ENCODE measurements at places on chromosomes 7 and 10.

DNA sequence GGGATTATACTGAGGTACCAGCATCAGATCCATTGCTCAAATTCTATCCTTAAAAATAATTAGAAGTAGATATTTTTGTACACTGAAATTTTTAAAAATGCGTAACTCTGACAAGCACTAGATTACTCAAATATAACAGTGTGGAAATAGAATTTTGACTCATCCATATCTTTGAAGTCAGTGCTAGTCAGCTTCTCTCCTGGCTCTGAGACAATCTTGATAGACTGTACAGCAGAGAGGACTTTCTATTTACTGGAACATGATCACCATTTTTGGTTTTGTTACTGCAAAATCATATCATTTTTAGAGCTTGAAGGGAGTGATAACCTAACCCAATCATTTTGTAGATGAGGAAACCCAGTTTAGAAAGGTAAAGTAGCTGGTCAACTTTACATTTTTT lies 195.0 kb downstream of the MTERF1 start:
- no peak for DNase-seq

DNA sequence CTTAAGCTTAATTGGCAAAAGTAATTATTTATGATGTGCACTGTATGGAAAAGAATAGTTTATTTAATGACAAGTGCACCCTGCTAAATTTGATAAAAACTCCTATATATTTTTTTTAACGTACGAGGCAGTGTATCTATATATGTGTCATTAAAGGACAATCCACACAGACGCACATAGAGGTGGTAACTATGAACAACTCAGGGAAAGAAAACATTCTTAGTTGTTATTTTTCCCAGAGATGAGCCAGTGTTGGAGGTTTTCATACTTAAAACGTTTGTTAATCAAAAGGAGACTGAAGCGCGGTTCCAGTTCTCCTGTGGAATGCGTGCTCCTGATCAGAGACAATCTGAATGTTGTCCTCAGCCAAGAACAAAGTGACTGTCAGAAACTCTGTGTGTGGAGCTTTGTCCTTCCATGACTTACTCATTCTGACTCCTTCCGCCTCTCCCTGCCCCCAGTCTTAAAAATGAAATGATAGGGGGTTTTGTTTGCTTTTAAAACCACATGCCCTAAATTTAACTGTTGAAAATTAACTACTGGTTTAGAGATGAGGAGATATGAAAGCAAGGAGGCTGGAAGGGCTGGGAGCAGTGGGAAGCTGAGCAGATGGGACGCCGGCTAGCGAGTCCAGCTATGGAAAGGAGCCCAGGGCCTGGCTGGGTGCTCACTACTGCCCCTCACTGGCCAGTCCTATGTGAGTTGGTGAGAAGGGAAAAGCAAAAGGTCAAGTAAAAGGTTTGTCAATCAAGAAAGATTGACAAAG lies 99.6 kb downstream of the SVIL start:
- DNase-seq, result no peak

GRCh38 chr10:35079763-35080162 lies 10.4 kb downstream of the CUL2 start:
- DNase-seq, result no peak

GRCh38 chr10:59698326-59698725 lies 11.3 kb downstream of the SLC16A9 start:
- DNase-seq, result no peak

GRCh38 chr7:155184923-155185322 lies 112.8 kb upstream of the INSIG1 start:
- DNase-seq, result no peak

GRCh38 chr10:9685596-9685995 lies 1332.1 kb upstream of the CELF2 start:
- no peak for DNase-seq

DNA sequence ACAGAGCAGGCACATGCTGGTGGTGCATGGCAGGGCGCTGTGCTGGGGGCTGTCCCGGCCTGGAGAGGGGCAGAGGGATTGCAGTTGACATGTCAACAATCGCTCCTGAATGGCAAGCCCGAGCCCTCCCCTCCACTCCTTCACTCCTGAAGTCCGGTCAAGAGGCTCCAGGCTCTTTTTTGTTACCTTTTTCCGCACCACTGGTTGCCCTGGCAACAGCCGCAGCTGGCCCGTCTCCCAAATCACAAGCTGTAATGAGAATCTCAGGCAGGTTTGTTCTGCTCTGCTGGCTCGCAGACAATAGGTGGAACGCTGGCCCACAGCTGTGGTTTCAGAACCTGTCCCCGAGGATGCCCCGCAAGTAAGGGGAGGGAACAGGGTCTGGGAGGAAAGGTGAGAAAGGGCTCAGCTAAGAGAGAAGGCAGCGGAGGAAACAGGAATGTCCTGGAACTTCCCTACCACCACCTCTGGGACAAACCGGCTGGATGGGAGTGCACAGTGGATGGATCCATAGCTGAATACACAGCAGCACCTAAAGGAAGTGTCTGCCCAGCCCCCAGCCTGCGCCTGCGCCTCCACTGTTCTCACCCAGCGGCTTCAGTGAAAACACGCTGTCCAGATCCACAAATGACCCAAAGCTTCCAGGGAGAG lies 58.9 kb downstream of the CALML3 start:
- DNase-seq, result no peak

- DNase-seq, result no peak
Measured at GRCh38 chr7:150911590-150912267, 59.4 kb downstream of the AOC1 start.

- DNase-seq, result no peak
Measured at GRCh38 chr7:12719141-12719919, 31.9 kb downstream of the ARL4A start.

DNA sequence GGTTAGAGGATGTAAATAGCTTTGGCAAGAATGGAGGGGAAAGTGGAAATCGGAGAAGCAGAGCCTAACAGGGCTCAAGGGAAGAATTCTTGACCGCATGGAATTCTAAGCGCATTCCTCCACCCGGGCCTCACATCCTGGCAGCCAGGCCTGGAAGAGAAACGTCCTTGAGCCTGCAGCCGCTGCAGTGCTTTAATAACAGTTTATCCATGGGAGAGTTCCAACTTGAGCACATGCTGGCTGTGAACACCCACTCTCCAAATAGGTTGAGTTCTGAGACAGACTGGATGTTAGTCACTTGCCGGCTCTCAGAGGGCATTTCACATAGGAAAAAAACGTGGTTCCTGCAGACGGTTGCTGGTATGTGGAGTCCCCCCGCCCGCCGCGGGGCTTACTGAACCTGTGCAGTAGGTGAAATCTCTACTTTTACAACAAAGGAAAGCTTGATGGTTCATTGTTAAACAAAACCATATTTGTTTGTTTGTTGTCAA lies 61.4 kb upstream of the STEAP1B start:
- no peak for DNase-seq

- DNase-seq, result no peak
Measured at GRCh38 chr7:36658335-36659171, 65.7 kb downstream of the AOAH start.

DNA sequence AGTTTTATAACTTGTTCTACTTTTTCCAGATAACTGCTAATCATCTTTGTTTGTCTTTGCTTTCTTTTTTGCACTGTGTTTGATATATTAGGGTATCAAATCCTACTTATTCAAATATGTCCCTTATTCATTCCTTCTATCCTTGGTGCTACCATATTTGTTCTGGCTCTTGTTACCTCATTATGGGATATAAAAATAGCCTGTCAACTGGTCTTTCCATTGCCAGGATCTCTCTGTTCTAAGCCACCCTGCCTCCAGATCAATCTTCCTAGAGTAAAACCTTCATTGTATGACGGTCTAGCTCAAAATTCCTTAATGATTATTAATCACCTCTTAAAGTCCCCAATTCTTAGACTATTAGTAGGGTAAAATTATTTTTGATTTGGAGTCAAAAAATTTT lies 25.2 kb downstream of the MET start:
- DNase-seq, result no peak

- no peak for DNase-seq
Measured at GRCh38 chr7:7486362-7486761, 49.3 kb downstream of the COL28A1 start.

DNA sequence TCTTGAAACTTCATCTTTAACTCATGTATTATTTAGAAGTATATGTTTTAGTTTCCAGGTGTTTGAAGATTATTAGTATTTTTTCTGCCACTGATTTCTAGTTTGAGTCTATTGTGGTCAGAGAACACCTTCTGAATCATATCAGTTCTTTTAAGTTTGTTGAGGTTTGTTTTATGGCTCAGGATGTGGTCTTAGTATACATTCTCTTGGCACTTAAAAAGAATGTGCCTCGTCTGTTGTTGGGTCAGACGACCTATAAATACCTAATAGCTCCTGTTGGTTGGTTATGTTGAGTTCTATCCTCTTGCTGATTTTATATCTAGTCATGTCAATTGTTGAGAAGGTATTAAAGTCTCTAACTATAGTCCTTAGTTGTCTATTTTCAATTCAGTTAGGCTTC lies 15.9 kb downstream of the TDRD1 start:
- DNase-seq, result no peak

DNA sequence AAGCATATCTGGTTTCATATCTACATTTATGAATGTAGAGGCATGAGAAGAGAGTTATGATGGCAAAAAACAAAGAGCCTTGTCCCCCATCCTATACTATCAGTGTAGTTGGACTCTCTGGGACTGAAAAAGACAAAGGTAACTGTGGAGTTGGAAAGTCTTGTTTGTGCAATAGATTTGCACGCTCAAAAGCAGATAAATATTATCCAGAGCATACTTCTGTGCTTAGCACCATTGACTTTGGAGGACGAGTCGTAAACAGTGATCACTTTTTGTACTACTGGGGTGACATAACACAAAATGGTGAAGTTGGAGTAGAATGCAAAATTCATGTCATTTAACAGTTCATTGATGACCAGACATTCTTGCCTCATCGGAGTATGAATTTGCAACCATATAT lies 85.2 kb upstream of the EGFR start:
- no peak for DNase-seq

- DNase-seq, result no peak
Measured at GRCh38 chr7:115914951-115915350, 115.6 kb downstream of the TFEC start.

DNA sequence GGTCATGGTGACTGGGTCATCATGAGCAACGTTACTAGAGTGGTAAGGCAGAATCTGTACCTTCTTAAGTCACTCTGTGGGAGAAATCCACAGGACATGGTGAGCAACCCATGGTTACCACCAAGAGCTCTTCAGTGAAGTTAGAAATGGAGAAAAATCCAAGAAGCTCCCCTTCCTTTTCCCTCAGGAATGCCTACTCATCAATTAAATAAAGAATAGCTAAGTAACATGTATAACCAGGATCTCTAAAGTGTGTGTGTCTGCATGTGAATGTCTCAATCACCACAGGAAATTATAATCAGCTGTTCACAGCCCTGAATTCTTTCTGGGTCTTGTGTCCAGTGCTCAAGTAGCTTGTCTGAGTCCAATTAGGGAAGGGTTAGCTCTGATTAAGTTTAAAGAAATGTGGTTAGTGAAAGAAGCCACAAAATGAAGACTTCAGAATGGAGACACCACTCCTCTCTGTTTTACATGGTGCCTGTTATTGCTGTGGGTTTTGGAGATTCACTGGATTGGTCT lies 73.2 kb downstream of the SEM1 start:
- DNase-seq, result no peak

- DNase-seq, result no peak
Measured at GRCh38 chr10:28434063-28434462, 98.9 kb upstream of the WAC start.

DNA sequence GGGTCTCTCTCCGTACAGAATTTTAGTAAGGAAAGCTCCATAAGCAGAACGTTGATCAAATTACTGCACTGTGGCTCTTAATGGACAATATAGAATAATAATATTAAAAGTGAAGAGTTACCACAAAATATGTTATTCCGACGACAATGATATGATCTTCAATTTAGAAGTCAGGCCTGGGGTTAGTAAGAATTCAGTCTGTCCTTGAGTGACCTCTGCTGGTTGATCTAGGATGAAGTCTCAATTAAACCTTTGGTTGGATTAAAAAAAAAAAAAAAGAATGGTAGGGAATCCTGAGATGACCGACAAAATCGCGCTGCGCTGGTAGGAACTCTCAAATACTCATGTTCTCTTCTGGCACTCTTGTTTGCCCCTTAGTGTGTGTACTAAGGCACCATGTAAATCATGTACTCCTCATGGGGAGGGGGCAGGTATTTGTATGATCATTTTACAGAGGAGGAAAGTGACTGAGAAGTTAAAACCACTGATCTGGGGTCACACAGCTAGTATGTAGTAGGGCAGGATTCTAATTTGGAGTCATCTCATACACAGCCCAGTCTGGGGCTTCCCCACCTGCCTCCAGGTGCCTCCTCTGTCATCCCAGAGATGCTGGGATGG lies 161.3 kb upstream of the NPVF start:
- peak; percentile 62 for DNase-seq

DNA sequence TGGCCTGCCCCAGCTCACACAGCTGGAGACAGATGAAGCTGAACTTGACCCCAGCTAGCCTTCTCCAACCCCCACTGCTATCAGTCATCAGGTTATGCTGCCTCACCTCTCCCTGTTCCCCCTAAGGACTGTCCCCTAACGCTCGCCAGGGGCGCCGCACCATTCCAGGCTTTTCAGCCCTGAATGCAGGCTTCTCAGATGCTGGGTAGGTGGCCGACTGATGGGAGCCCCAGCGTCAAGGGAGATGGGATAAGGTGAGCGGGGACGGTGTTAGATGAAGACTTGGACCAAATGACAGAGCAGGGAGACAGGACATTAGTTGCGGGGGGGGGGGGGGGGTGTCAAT lies 15.8 kb upstream of the OPALIN start:
- no peak for DNase-seq

GRCh38 chr7:108611268-108611667 lies 41.6 kb downstream of the DNAJB9 start:
- DNase-seq, result no peak

- DNase-seq, result no peak
Measured at GRCh38 chr7:37768611-37769010, 79.8 kb upstream of the NME8 start.

DNA sequence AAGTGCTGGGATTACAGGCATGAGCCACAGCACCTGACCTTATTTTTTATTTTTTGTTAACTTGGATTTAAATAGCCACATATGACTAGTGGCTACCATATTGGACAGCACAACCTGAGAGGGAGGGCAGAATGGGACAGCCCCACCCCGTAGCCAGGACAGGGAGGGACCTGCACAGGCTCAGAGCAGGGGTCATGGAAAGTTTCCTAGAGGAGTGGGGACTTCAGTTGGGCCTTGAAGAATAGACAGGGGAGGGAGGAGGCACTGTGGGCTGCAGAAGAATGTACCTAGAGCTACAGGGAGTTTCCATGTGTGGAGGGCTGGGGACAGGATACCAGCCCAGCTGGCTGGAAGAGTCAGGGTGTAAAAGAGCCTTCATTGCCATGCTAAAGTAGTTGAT lies 8.8 kb downstream of the TRIM8 start:
- DNase-seq, result no peak

DNA sequence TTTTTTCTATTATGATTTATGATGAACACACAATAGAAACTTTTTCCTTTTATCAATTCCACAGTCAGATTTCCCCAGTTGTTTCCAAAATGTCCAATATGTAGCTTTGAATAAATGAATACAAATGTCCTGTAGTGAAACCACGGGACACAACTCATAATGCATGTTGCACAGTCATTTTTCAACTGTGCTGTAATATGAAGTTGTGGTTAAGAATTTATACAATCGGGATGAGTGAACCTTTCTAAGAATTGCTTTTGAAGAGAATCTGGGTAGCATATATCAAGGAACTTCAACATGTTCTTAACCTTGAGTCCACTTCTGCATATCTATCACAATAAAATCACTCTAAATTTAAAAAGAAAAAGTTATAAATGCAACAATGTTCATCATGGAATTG lies 14.6 kb upstream of the ST7 start:
- no peak for DNase-seq

- DNase-seq, result no peak
Measured at GRCh38 chr7:631964-632830, 94.3 kb upstream of the DNAAF5 start.

All from NCI-H446 (cell line).